ENCODE measurements at places on chromosomes 11 and 22.
A peak's percentile ranks its signal among the peaks of the same experiment; 100 is the strongest.

DNA sequence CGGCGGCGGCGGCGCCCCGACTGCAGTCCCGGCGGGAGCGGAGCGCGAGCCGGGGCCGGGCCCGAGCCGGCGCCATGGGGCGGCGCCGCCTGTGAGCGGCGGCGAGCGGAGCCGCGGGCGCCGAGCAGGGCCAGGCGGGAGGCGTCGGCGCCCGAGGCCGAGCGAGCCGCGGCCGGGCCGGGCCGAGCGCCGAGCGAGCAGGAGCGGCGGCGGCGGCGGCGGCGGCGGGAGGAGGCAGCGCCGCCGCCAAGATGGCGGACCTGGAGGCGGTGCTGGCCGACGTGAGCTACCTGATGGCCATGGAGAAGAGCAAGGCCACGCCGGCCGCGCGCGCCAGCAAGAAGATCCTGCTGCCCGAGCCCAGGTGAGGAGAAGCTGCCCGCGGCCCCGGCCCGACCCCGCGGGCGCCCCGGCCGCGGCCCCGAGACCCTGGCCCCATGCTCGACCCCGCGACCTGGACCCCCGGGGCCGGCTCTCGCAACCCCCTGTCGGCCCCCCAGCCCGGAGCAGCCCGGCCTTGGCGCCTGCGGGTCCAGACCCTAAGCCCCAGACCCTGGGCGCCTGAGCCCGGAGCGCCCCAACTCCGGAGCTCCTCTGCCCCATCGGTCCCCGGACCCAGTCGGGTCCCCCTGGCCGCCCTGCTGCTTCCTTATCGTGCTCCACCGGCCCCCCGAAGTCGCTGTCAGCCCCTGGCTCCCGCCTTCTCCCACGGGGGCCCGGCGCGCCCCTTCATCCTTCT lies at the start of gene GRK2:
Gene GRK2 (plus strand): TSS at position 25 of the 739 bp plus-strand sequence. CDS start 227 bp downstream, at position 252.
- H3K27me3 ChIP-seq: no peaks in the 10 kb centered on the region
- H3K27ac ChIP-seq: no peak within 1 kb of the TSS
- H3K4me1 ChIP-seq: peaks cover 53% of the 10 kb centered on the region
- DNase-seq: no peak
- H3K4me3 ChIP-seq: peak within 1 kb of the TSS; percentile 97

DNA sequence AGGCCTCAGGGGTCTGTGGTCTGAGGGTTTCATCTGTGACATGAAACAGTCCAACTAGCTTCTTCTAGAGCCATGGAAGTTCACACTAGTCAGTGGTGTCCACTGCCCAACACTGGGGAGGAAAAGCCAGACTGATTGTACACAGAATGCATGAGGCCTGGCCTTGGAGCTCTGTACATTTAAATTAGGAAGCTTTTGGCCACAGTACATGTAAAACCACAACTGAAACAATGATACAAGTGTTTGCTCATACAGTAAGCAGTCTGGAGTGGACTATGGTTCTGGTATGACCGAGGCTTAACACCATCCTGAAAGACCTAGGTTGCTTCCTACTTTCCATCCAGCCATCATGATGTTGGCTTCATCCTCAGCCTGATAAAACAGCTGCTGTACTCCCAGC lies 73.8 kb upstream of the SESN3 start:
- H3K4me1 ChIP-seq: no peaks in the 10 kb centered on the region
- no peak overlapping the region for H3K27ac ChIP-seq
- H3K27me3 ChIP-seq: peaks cover 3% of the 10 kb centered on the region

- H3K4me3 ChIP-seq: no peak overlapping the region
- H3K4me1 ChIP-seq: no peaks in the 10 kb centered on the region
- peaks cover 13% of the 10 kb centered on the region for H3K27me3 ChIP-seq
- no peaks in the 10 kb centered on the region for H3K36me3 ChIP-seq
- no peak for DNase-seq
Observed at GRCh38 chr22:25629613-25630012, 65.1 kb downstream of the GRK3 start.

DNA sequence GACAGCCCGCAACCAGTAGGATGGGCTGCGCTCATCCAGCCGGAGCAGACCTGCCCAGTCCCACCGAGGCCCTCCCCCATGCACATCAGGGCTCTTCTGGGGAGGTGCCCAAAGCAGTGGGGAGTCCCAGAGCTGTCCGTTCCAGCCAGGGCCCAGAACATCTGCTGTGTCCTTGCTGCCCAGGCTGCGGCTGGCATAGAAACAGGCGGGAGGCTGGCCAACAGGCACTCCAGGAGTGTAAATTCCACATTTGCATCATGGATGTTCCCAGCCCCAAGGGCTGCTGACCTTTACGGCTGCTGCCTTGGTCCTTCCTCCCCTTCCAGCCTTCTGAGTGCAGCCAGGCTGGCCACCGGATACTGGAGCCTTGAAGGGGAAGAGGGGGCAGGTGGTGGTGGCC lies 30.0 kb upstream of the SYT7 start:
- no peak overlapping the region for H3K4me3 ChIP-seq
- peaks cover 71% of the 10 kb centered on the region for H3K27me3 ChIP-seq
- H3K27ac ChIP-seq: no peak overlapping the region
- H3K4me1 ChIP-seq: no peaks in the 10 kb centered on the region
- DNase-seq: no peak
- H3K36me3 ChIP-seq: no peaks in the 10 kb centered on the region

DNA sequence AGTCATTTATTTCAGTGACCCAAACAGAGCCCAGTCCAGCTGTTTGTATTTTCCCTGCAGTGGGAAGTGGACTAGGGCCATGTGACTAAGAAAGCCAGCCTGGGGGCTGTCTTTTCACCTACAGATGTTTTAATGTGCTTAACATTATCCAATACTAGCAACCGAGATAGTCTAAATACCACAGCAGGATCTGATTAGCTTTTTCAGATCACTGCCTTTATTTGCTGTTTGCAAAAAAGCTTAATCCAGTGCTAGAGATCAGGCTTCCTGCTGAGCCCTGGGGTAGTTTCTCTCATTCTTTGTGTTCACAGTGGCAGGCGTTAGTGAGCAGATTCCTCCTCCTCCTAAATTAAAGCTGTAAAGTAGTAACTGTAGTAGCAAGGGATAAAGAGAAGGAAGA lies 35.0 kb downstream of the ZC3H12C start:
- DNase-seq: peak; percentile 44
- peak overlapping the region; percentile 66 for H3K27ac ChIP-seq
- H3K27me3 ChIP-seq: no peaks in the 10 kb centered on the region
- peaks cover 5% of the 10 kb centered on the region for H3K4me1 ChIP-seq

GRCh38 chr22:19522881-19523239 lies 1.4 kb downstream of the CLDN5 start:
- no peak overlapping the region for H3K27ac ChIP-seq
- H3K4me3 ChIP-seq: peak overlapping the region; percentile 49
- no peaks in the 10 kb centered on the region for H3K36me3 ChIP-seq
- DNase-seq: no peak

DNA sequence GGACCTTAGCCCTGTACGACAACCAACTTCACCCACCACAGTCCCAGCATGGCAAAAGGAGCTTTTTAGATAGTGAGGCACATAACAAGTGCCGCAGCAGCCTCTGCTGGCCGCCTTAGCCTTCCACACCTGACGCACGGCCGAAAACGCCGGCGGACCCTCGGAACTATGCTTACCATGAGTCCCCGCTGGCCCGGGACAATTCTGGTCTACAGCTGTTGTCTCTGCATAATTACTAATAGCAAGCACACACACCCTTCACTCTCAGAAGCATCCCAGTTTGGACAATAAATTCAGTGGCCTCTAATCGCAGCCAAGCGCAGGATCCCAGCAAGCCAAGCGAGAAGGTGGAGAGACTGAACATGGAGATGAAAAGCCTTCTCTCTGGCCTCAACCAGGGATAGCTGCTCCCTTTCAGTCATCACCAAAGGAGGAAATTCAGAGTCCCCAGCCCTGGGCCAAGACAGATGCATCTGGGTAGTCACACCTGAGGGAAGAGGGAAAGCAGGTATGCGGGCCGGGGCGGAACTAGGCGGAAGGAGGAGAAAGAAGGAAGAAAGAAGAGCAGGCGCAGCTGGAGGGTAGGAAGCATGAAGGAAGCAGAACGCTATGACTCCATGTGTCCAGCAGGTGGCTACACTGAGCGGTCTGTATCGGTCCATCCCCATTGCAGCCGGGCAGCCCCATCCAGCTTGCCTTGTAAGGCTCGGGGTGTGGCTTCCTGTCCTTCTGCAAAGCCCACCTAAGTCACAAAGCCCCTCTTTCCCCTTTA lies 40.3 kb downstream of the BUD13 start:
- no peak overlapping the region for H3K27ac ChIP-seq
- peak; percentile 70 for DNase-seq
- H3K4me1 ChIP-seq: peaks cover 7% of the 10 kb centered on the region
- peaks cover 32% of the 10 kb centered on the region for H3K27me3 ChIP-seq

- no peak overlapping the region for H3K27ac ChIP-seq
- H3K36me3 ChIP-seq: no peaks in the 10 kb centered on the region
- DNase-seq: peak; percentile 36
- no peaks in the 10 kb centered on the region for H3K27me3 ChIP-seq
Observed at GRCh38 chr11:2886191-2886894, 768 bp upstream of the CDKN1C start.

DNA sequence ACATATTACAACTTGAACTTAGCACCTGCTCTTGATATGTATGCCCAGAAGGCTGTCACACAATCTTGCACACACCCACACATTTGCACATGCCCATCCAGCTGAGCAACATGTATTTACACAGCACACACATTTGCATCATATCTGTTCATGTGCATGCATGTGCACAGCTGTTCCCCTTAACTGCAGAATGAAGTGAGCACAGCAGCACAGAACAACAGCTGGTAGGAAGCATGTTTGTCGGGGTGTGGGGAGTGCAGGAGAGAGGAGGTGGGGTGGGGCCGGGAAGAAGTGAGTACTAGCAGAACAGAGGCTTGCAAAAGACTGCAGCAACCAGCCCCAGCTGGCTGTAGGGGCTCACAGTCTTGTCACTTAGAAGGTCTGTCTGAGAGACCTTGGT lies 296.5 kb downstream of the KIRREL3 start:
- H3K4me3 ChIP-seq: no peak overlapping the region
- no peaks in the 10 kb centered on the region for H3K27me3 ChIP-seq
- H3K4me1 ChIP-seq: peaks cover 9% of the 10 kb centered on the region
- no peak for DNase-seq
- peaks cover 3% of the 10 kb centered on the region for H3K36me3 ChIP-seq

- H3K27me3 ChIP-seq: no peaks in the 10 kb centered on the region
- H3K4me1 ChIP-seq: no peaks in the 10 kb centered on the region
- DNase-seq: peak; percentile 24
- H3K27ac ChIP-seq: no peak overlapping the region
- H3K4me3 ChIP-seq: no peak overlapping the region
- peaks cover 32% of the 10 kb centered on the region for H3K36me3 ChIP-seq
Observed at GRCh38 chr22:31872209-31872608, 72.1 kb upstream of the YWHAH start.

GRCh38 chr11:97607291-97608000 lies 1217.6 kb downstream of the JRKL start:
- no peak for DNase-seq
- no peaks in the 10 kb centered on the region for H3K4me1 ChIP-seq
- H3K4me3 ChIP-seq: no peak overlapping the region
- H3K36me3 ChIP-seq: no peaks in the 10 kb centered on the region

DNA sequence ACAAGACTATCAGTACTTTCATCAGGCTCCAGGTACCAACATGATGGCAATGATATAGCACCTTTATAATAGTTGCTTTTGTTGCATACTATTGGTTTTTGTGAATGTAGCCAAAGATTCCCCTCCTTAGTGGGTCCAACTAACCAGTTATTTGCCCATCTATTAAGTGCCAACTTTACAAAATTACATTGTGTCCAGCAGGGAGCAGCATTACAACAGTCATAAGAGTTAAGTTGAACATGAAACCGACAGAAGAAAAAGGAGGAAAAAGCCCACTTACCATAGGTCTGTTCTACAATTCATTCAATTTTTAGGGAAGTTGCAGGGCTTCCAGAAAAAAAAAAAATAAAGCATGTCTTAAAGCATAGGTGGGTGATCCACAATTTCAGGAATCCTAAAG lies 21.6 kb downstream of the IMMP1L start:
- DNase-seq: peak; percentile 70
- no peaks in the 10 kb centered on the region for H3K27me3 ChIP-seq
- no peak overlapping the region for H3K4me3 ChIP-seq
- no peaks in the 10 kb centered on the region for H3K4me1 ChIP-seq
- H3K36me3 ChIP-seq: no peaks in the 10 kb centered on the region

- no peak overlapping the region for H3K27ac ChIP-seq
- no peaks in the 10 kb centered on the region for H3K27me3 ChIP-seq
- H3K36me3 ChIP-seq: peaks cover 8% of the 10 kb centered on the region
- H3K4me1 ChIP-seq: peaks cover 7% of the 10 kb centered on the region
Observed at GRCh38 chr11:36388071-36388470, 92.0 kb downstream of the PRR5L start.

- no peaks in the 10 kb centered on the region for H3K36me3 ChIP-seq
Observed at GRCh38 chr11:6943131-6943530, 16.9 kb downstream of the ZNF215 start.

DNA sequence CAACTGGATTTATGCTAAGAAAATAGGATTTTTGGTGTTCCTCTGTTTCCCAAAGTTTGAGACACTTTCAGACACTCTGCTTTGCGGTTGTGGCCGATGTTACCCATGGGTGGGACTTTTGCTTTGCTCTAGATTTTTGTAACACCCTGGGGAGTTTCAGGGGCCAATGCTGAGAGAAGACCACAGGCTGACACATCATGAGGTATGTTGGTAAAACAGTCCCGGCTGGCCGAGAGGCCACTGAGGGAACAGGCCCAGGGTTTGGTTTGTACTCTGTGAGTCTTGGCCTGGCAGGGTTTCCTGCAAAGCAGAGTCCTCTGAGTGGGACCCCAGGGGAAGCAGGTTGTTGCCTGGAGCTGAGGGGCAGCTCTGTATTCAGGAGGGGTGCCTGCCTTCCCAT lies 78.5 kb upstream of the PITPNB start:
- peaks cover 58% of the 10 kb centered on the region for H3K36me3 ChIP-seq
- H3K4me3 ChIP-seq: no peak overlapping the region
- no peaks in the 10 kb centered on the region for H3K27me3 ChIP-seq

- H3K36me3 ChIP-seq: no peaks in the 10 kb centered on the region
- DNase-seq: no peak
- no peak overlapping the region for H3K27ac ChIP-seq
- H3K4me3 ChIP-seq: no peak overlapping the region
Observed at GRCh38 chr11:36988556-36988955, 390.5 kb upstream of the RAG2 start.

DNA sequence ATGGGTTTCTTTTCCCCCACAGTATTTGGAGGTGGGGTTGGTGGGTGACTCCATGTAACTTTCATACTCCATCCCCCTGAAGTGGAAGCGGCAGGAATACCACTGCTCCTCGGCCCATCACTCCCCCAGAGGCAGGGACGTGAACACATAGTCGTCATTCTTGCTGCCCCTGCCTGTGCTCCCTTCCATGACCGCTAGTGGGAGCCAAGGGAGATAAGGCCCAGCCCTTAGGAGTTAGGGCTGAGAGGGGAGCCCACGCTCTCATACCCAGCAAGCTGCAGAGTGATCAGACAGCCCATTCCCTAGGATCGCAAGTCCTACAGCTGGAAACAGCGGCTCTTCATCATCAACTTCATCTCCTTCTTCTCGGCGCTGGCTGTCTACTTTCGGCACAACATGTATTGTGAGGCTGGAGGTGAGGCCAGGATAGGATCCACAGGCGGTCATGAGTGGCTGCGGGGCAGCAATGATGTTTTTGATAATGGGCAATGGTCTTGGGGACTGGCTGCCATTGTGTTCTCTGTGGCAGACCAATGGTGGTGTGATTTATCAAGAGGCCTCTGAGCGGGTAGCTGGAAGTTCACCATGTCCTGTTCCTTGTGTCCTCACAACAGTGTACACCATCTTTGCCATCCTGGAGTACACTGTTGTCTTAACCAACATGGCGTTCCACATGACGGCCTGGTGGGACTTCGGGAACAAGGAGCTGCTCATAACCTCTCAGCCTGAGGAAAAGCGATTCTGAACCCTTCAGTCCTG lies 15.9 kb downstream of the RHOG start:
- H3K27ac ChIP-seq: no peak overlapping the region
- H3K27me3 ChIP-seq: no peaks in the 10 kb centered on the region
- peaks cover 5% of the 10 kb centered on the region for H3K4me1 ChIP-seq
- no peak overlapping the region for H3K4me3 ChIP-seq
